ENCODE measurements at places on chromosomes 12 and 14.

DNA sequence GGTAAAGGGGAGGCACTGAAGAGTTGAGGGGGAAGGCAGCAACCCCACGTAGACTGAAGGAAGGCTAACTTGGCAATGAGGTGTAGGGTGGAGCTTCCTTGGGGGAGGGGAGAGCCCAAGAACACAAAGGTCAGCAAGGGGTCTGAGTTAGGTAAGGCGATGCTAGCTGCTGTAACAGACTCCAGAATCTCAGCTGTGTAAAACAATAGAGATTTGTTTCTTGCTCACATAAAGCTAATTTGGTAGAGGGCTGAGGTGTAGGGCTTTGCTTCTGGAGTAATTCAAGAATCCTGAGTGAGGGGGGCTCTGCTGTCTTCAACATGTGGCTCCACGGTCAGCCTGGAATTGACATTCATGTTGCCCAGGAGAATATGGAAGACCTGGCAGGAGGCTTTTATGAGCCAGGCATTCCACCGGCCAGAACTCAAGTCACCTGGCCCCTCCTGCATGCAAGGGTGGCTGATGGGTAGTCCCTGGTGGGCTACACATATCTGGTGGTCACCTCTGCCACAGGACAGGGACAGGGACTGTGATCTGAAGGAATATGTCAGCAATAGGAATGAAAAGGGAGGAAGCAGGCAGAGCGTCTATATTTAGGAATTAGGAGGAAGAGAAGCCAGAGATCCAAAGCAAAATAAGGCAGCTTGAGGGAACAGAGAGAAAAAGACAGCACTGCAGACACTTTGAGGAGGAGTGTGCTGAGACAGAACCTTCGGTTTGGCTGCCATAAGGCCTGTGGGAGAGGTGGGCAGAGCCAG is 153.7 kb downstream of the ZFP36L1 start:
- no peak for DNase-seq

GRCh38 chr12:46266382-46266791 is 2.5 kb downstream of the SLC38A1 start:
- DNase-seq = peak; percentile 36

DNA sequence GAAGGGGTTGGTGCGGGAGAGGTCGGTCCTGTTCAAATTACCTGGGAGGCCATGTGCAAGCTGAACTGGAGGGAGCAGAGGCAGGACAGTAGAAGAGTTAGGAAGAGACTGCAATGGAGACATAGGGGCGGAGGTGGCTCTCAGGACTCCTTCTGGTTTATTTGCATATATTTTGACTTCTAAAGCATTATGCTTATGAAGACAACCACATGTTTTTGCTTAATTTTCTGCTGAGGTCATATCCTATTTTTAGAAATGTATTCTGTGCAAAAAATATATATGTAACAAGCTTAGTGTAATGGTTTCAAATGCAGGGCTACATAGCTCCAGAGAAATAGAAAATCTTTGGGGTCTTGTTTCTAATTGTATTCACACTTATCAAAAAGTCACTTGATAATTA is 137.0 kb upstream of the MDM1 start:
- DNase-seq = no peak

DNA sequence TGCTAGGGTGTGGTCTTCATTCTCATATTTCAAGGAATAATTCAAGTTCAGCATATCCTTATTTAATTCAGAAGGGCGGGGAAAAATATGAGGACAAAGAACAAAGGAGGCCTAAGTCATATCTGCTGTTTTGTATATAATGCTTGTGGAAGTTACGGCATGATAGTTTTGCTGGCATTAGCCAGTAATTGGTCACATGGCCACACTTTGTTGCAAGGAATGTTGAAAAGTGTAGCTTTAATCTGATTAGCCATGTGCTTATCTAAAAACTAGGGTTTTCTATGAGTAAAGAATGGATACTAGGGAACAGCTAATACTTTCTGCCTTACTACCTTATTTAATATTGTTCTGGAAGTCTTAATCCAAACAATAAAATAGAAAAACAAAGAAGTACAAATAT is 34.4 kb upstream of the E2F7 start:
- DNase-seq = no peak

- no peak for DNase-seq
Measured at GRCh38 chr14:94934276-94934810, 164.4 kb upstream of the GSC start.

DNA sequence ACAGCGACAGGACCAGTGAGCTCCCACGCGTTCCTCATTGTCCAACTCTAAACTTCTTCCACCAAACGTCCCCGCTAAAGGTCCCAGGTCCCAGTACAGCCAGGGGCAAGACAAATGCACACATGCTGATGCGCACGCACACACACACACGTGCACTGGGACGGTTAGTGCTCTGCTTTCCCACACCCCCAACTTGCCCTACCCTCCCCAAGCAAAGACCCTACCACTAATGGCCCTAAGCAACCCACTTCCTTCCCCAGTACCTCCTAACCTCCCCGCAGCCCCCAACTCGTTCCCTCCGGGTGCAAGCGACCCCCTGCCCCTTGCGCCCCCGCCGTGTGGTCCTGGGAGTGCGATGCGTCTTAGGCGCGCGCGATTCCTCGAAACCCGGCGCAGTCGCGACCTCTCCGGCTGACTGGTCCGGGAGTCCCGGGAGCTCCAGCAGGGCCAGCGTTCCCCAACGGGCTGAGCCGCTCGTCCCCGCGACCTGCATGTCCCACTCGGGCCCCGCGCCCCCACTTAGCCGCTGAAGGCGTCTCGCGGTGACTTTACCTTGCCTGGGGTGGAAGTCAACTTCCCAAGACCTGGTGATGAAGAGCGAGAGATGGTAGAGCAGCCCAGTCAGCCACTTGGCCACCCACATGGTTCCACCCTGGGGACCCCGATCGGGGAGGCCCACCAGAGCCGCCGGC is 578 bp downstream of the ADAMTS20 start:
- no peak for DNase-seq

GRCh38 chr12:130460611-130461446 is 123.1 kb downstream of the PIWIL1 start:
- no peak for DNase-seq

- DNase-seq = no peak
Measured at GRCh38 chr12:2895051-2895451, 4.4 kb downstream of the TULP3 start.

DNA sequence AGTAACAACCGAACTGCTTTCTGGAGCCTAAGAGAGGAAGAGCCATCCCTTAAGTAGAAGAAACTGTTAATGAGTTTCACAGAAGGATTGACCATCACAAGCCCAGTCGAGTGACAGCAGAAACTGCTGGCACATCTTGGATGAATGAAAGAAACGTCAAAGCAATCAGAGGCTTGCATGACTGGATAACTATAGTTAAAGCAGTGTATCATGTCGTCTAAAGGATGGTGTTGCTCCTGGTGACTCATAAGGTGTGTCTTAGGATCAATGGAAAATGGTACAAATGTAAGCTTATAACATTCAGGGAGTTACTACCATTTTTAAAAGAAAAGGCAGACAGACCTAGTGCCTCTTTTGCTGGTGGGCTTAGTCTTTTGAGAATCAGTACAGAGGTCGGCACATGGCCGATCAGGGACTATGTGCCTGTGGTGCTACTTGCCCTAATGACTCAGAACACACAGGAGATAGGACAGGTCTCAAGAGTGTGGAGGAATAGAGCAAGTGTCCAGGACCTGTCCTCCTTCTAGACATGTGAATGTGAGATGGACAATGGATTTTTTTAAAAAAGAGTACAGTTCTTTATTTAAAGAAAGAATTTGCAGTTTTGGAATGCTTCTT is 55.7 kb downstream of the TMX1 start:
- DNase-seq = no peak

- DNase-seq = no peak
Measured at GRCh38 chr12:32896432-32897280, at the start of gene PKP2. TSS of gene PKP2 (minus strand) at chr12:32896777. CDS start at chr12:32896731, 46 bp downstream.

GRCh38 chr12:69338936-69339335 is 9.2 kb upstream of the LYZ start:
- DNase-seq = no peak

- DNase-seq = no peak
Measured at GRCh38 chr12:122593910-122594309, 66.9 kb downstream of the KNTC1 start.

GRCh38 chr14:25003537-25003936 is 46.4 kb downstream of the STXBP6 start:
- DNase-seq = no peak

DNA sequence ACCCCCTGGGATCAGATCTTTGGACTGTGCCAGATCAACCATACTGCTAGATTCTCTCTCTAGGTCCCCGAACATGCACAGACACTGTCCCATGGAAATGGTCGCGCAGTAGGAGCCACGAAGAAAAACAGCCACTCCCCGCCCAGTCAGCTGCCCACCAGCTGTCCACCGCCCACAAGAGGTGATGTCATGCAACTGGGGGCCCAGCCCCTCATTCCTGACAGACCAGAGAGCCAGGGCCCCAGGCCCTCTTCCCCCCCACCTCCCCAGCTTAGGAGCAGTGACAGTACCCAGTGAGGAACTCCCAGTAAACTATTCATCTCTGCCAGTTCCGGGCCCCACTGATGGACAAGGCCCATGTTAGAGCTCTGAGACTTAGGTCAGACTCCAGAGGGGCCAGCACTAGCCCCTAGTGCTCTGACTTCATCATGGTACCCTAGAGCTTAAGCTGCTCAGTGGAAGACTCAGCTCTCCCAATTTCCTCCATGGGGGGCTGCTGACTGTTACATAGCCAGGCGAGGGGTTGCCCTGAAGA is 3.7 kb upstream of the TAMALIN start:
- DNase-seq = no peak

GRCh38 chr14:105074601-105075053 is 9.4 kb upstream of the GPR132 start:
- no peak for DNase-seq

DNA sequence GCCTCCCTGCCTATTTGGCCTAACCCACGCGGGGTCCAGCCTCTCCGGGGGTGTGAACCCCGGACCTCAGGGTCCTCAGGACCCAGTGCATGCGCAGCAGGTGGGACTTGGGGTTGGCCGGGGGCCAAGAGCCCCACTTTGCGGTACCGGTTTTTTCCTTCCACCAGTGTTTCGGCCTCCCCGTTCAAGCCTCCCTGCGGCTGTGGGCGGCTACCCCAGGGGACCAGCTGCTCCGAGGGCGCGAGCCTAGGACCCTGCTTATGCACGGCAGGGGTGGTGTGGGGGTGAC is 327.3 kb downstream of the ALG10 start:
- no peak for DNase-seq

DNA sequence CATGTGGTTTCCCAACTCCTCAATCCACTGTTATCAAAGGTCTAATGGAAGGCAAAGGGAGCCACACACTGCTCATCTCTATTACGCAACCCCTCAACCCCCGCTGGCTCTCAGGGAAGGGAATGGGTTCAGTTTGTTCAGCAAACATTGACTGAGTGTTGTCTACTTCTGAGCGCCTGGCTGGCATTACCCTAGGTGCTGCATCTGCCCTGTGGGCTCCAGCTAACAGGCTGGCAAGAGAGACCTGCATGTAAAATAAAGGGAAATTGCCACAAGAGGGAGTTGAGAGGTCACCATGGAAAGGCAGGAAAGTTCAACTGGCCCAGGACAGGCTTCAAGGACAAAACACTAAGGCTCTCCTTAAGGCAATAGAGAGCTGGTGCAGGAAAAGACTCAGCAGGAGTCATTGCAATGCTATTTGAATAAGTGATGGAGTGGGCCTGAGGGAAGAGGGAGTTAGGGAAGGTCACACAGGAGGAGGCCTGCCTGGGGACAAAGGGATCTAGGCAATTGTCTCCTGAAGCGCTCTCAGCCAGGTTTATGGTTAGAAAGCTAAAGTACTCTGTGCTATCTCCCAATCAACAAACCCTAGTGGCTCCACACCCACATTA is 5.5 kb upstream of the ZNF740 start:
- no peak for DNase-seq

DNA sequence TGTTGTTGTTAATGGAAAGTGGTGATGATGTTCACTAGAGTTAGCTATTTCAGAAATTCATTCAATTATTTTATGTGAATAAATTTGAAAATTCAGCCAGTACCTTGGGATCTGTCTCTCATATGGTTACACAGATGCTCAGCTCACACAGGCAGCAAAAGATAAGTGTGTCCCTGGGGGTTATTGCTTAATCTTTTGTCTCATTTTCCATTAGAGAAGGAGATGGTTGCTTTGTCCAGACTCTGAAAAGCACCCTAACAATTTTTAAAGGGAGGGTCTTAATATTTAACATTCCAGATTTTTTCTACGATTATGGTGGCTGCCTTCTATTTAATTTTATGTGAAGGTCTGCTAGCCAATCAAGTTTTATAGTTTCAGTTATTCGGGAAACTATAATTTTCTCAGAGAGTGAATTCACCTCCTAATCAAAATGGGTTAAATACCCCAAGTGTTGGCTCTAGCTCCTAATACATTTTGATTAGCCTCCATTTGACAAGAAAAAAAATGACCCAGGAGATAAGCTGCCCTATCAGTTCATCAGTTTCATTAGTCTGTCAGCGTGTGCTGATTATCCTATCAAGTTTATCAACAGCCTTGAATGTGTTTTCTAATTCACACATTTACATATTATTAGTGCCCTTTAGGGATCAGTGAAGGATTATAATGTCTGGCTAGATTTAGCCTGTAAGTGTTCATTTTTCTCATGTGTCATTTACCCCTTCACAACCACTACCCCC is 282.1 kb downstream of the TMTC2 start:
- no peak for DNase-seq
